HS-5 (cell line): ENCODE measurements at places on chromosomes 11 and 22.

DNA sequence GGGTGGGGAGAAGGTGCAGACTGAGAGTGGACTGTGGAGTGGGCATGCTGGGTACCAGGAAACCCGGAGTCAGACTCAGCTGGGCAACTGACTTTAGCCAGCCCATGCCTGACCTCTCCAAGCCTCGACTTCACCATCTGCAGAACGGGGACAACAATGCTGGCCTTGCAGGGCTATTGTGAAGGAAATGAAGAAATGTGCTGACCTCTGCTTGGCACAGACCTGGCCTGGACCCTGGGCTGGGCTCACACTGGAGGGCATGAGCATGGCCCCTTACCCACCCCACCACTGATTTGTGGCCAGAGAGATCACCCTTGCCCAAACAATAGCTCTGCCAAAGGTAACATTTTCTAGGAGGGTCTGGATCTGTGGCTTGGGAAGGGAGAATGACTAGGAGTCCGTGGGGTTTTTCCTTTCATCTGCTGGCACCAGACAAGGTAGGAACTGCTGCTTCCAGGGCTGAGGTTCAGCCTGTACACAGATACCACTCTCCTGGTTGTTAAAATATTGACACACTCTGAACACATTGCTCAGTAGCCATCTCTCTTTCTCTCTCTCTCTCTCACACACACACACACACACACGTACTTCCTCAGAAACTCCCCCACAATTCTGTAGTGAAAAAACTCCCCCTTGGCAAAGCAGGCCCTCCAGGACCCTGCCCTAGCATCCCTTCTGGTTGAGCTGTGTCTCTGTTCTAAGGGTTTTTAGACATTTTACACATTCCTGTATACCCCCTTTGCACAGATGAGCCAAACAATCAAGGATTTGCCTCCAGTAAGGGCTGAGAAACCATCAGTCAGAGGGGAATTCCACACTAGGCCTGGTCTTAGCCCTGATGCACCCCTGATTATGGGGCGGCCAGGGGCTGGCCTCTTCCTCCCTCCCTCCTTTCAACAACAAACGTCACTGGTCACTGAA is 1.0 kb downstream of the MOGAT2 start:
- no peak for DNase-seq

DNA sequence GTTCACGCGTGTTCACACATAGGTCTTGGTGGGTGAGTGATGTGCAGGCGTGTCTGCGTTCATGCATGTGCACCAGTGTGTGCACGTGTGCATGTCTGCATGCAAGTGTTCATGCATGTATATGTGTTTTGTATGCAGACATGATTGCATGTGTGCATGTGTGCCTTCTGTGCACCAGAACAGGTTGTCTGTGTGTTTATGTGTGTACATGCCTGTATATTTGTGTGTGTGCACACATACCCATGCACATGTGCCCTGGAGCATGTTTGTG is 4.9 kb downstream of the ZDHHC8 start:
- DNase-seq, result no peak

DNA sequence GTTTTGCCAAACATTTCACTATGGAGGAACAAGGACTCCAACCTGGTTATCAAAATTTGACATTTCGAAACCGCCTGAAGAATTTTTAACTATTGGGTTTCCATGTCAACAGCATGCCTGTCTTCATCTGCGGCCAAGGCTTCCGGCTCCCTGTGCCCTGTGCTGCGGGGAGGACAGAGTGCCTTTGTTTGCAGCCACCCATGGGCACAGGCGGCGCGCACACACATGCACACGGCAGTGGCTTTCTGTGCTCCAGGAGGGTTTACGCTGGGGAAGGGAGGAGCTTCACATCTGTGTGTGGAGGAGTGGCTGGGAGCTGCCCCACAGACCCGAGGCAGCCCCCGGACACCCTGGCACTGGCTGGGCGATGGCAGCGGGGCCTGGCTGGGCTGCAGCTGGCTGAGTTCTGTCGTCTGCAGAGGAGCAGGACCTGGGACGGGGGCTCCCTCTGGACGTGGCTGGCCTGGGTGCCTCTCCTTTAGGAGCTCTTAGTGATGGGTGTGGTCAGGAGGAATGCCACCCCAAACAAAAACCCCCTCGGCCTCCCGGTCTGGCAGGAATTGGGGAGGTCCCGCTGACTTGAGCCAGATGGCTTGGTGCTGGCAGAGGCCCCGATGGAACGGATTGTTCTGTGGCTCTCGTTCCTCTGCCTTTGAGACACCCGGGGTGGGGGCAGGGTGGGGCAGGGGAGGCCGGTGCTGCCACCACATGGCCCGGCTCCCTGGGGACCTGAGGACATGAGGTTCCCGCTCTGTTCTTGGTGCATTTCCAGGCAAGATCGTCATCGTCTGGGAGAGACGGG is 1290.9 kb downstream of the BRD1 start:
- DNase-seq, result no peak

DNA sequence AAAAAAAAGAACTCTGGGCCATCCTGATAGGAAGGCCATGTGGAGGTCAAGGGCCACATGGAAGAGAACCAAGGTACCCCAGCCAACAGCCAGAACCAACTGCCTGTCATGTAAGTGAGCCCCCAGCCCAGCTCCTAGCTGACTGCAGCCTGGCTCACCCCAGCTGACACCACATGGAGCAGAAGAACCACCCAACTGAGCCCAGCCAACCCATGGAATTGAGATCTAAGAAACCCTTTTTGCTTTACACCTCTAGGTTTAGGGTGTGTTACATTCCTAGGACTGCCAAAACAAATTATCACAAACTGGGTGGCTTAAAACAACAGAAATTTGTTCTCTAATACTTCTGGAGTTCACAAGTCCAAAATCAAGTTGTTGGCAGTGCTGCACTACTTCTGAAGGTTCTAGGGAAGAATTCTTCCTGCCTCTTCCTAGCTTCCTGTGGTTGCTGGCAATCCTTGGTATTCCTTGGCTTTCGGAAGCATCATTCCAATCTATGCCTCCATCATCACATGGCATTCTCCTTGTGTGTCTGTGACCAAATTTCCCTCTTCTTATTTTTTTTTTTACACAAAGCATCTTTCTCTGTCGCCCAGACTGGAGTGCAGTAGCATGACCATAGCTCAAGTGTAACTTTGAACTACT is 4.4 kb downstream of the C11orf86 start:
- DNase-seq, result no peak

GRCh38 chr11:2902784-2903671 is 17.5 kb upstream of the CDKN1C start:
- DNase-seq, result no peak

- DNase-seq, result no peak
These were observed at the start of gene FERMT3 for GRCh38 chr11:64206457-64207255. TSS of gene FERMT3 (plus strand) at chr11:64206721. CDS start at chr11:64207365, 644 bp downstream.

DNA sequence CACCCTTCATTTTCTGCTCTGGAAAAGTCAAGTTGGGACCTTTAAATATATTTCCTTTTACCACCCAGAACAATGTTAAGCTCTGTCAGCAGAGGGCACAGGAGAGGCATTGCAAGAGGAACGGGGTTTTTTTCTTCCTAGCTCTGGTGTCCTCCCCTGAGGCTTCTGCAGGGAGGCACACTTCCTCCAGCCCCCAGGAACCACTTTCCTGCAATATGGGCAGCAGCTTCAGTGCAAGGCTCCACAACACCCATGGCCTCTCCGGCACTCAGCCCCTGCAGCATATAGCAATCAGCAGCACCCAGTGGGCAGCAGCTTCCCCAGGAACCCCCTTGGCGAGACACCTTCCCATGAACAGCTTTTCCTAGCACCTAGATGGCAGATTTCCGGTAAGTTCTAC is 101.4 kb downstream of the SYT9 start:
- DNase-seq, result no peak

DNA sequence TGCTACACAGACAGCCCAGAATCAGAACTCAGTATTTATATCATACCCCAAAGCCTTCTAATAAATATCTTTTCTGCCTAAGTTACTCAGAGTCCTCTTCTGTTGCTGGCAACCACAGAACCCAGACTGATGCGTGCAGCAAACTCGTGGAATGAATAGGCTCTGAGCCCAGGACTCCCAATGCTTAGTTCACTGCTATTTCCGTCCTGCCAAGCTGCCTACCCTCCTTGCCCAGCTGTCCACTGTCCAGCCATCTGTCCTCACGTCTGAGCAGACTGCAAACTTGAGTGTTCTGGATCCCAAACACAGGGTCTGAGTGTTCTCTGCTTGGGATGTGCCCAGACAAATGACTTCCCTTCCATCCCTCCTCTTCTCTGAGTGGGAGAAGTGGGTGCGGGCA is 19.4 kb downstream of the PTPN5 start:
- no peak for DNase-seq

DNA sequence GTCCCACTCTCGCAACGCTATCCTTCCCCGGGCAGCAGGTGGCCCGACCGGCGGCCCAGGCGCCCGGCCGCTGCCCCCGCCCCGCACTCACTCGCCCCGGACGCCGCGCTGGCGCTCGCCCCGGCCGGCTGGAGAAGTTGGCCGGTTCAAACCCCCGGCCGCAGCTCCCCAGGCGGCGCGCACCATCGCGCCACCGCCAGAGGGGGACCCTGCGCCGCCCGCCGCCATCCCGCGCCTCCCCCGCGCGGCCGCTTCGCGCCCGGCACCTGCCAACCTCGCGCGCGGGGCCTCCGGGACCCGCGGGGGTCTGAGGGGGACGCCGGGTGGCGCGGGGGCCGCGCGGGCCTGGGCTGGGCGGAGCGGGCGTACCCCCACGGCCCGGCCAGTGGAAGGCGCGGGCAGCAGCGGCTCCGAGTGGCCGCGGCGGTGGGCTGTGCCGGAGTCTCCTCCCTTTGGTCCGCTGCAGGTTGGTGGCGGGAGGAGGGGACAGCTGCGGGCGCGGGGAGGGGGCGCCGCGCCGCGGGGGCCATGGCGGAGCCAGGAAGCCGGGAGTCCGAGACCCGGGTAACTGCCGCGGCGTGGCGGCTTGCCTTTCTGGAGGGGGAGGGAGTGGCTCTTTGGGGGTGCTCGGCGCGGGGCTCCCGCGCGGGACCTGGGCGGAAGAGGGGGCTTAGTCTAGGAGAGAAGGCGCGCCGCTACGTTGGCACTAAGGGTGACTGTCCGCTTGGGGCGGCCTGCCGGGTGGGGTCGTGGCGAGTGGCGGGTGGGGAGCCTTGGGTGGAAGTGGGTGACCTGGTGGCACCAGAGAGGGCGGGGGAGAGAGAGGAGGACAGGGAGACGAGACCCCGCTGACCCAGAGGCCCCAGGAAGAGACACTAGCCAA is at the start of the genes MPST and TST:
TSS of gene MPST (plus strand) at position 434 of the 883 bp plus-strand sequence. CDS start at position 529, 95 bp downstream.
TSS of gene TST (minus strand) at position 139 of the 883 bp plus-strand sequence. CDS start 715 bp downstream, outside the sequence.
- no peak for DNase-seq

DNA sequence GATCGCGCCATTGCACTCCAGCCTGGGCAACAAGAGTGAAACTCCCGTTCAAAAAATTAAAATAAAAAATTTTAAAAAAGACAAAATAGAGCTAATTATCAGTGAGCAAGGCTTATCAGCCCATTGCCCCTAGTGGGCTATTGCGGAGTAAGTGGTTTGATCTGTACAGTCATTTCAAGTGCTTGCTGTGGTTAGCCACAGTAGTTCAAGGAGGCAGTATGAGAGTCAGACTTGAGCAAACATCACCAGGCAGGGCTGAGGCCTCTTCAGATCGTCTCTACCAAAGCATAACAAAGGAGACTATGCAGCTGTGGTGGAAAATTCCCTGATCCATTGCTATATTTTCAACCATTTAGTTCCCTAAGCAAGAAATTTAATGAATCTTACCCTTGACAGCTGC is 4.3 kb upstream of the SBF2 start:
- peak; percentile 76 for DNase-seq

GRCh38 chr22:43566561-43567332 is 154.9 kb downstream of the MPPED1 start:
- no peak for DNase-seq

DNA sequence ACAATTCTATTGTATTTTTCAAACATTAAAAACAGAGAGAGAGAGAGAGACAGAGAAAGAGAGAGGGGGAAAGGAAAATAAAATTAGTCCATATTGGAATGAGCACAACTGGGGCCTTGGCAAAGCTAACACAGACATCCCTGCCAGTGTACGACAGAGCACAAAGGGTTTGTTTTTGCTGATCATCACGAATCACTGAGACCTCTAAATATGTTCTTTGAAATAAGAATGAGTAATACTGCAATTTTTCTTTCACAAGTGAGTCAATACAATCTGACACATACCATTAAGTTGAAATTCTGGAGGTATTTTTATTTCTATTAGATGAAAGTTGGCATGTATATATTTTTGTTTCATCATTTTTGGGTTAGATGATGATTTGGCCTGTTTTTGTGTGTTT is 27.0 kb upstream of the LRRC4C start:
- no peak for DNase-seq

DNA sequence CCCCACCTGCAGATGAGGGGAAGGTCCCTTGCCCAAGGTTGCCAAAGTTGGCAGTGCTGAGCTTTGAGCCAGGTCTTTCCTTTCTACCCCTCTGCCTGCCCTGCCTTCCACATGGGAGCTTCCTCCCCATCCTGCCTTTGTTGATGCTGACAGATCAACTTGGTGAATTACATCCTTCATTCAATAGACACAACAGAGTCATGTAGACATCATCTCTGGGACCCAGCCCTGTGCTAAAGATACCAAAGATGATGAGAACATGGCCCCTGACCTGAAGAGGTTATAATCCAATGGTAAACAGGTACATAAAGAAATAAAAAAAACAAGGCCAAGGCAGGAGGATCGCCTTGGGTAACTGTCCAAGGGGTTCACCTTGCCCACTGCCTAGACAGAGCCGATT is 42.4 kb upstream of the MAPK1 start:
- DNase-seq, result no peak

GRCh38 chr11:61747192-61747966 is 5.1 kb upstream of the MYRF start:
- no peak for DNase-seq

- DNase-seq, result no peak
These were observed 13.4 kb downstream of the TMPRSS13 start for GRCh38 chr11:117915672-117916235.

GRCh38 chr22:49797706-49798105 is 30.0 kb downstream of the BRD1 start:
- DNase-seq, result no peak

DNA sequence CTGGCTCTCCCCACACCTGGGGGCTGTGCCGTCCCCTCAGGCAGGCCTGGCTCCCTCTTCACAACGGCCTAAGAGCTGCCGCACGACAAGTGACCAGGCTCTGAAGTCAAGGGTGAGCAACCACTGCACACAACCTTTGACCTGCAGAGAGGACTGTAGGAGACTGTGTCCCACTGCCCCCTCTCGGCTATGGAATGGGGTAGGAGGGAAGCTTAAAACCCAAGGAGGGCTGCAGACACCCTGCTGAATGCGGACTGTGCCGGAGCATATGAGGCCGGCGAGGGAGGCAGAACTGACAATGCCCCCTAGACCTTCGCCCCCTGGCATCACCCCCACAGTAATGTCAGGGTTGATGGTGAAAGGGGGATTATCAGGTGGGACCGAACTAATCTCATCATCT is 311.9 kb downstream of the CTTN start:
- no peak for DNase-seq

GRCh38 chr11:111796696-111797095 is 30.5 kb upstream of the PPP2R1B start:
- DNase-seq, result no peak

DNA sequence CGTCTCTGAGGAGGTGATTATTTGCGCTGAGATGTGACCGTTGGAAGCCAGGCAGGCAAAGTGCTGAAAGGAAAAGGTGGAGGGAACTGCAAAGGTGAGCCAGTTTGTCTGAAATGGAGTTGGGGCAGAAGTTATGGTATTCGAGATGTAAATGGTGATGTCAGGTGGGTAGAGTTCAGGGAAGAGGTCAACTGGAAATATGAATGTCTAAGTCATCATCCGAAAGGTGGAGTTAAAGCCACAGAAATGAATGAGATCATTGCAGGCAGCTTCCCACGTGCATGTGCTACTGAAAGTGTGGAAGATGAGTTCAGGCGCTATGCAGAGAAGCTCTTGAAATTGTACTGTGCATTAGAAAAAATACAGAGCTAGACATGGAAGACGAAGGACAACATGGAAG is 2.2 kb upstream of the BPIFC start:
- DNase-seq, result no peak
